ENCODE measurements at places on chromosomes 2 and 18.

- DNase-seq = no peak
Measured at GRCh38 chr2:112831946-112832840, 4.4 kb downstream of the IL1B start.

DNA sequence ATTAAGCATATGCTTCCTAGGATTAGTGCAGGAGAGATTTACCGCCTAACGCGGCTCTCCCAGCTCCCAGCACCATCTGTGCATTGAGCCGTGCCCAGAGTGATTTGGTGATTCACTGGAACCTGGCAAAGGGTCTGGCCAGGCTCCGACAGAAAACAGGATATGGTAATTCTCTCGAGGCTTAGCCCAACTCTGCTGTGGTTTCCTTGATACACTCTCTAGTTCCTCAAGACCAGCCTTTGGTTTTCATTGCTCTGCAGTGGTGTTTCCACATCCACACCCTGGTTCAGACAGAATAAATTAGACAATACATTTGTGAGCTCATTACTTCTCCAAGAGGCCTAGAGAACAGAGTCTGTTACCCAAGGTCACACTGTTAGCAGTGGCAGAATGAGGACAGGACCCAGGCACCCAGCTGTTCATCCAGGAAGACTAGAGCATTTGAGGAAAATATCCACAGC, 23.0 kb upstream of the SMAD2 start:
- DNase-seq = no peak

DNA sequence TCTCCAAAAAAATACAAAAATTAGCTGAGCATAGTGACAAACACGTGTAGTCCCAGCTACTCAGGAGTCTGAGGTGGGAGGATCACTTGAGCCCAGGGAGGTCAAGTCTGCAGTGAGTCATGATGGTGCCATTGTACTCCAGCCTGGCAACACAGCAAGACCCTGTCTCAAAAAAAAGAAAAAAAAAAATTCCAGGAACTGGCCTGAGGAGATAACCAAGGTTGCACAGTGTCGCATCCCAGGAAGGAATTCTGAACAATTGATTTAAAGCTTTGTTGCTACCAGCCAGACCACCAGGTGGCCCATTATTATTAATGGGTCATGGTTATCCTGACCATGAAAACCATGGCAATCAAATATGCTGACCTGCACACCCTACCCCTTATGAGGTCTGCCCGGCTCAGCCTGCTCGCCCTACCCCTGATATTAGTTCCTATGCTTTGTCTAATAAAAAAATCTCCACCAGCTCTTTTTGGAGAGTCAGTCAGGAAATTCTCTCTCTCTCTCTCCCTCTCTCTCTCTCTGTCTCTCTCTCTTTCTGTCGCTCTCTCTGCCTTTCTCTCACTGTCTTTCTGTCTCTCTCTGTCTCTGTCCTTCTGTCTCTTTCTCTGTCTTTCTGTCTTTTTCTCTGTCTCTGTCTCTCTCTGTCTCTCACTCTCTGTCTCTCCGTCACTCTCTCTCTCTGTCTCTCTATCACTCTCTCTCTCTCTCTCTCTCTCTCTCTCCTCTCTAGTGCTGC, 73.7 kb downstream of the NCAPH start:
- no peak for DNase-seq

DNA sequence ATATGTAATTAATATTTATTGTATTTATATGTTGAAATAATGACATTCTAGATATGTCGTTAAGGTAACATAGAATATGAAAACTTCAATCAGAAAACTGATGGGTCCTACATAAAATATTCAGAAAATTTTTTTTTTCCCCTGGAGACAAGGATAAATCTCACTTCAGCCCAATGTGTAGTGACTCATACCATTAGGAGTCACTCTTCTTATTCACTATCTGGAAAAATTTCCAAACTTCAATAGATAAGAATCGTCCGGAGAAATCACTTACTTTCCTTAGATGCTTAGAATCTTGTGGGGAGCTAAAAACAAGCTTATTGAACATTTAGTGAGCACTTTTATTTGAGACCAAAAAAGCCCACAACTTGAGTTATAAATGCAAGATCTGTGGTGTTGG, 4.6 kb downstream of the SERPINB13 start:
- no peak for DNase-seq

DNA sequence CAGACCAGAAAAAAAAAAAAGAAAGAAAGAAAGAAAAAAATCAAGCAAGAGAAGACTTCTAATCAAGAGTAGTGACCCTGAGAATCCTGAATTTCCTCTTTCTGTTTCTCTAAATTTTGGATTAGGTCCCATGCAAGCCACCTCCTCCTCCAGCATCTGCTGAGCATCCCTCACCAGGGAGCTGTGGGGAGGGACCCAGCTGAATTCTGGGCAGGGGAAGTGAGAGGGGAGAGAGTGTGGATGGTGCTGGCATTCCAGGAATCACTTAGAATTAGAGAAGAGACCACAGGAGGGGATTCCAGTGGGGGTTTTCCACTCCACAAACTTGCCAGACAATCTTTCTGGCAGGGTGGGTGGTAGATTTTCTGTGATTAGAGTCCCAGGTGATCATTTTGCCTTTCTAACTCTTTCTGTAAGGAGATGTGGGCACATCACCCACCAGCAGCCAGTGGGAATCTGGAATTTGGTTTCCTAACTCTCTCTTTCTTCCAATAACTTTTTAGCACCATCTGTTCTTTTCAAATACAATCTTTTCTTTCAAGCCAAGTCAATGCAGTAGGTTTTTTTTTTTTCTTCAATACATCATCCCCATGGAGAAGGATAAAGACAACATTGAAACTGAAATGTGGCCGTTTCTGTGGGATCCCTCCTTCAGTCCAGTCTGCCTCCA, 279.2 kb downstream of the CLIP4 start:
- no peak for DNase-seq

DNA sequence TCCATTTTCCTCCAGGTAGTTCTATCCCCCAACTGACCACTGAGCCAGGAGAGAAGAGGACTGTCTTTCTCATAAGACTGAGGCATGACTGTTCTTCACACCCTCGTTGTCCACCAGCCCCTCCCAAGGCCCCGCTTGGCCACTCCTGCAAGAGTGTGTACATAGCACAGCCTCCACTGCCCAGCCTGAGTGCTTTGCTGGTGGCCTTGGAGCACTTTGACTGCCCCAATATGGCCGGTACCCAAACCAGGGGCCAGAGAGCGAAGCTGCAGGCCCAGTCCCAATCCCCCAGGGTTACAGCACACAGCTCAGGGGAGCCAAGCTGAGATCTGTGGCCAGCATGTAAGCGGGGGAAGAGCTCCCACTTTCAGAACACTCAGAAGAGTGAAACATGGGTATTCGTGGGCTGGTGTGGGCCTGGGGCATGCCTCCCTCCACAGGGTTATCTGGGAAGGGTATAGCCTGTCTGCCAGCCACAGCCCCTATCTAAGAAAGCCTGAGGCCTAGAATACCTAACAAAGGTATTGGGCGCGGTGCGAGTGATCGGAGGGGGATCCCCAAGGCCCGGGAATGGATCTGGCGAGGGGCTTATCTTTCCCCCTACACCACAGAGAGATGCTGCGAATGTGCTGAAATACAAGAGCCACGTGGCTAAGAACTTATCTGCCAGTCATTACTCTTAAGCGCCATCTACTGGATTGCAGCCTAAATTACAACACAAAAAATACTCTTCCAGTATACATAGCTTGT, 163.8 kb downstream of the WDPCP start:
- DNase-seq = no peak

GRCh38 chr2:141620372-141620771, 510.4 kb downstream of the LRP1B start:
- DNase-seq = no peak

DNA sequence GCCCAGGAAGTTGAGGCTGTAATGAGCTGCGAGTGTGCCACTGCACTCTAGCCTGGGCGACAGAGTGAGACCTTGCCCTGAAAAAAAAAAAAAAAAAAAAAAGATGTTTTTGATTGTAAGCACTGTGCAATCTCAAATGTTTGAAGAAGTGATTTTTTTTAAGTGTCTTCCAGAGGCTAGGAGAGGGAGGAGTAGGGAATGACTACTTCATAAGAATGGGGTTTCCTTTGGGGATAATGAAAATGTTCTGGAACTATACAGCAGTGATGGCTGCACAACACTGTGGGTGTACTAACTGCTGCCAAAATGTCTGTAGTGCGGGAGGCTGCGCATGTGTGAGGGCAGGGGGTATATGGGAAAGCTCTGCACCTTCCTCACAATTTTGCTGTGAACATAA, 83.7 kb downstream of the MCFD2 start:
- DNase-seq = no peak

GRCh38 chr2:1222056-1222455, 191.2 kb upstream of the TPO start:
- no peak for DNase-seq

GRCh38 chr2:1827686-1828085, 83.4 kb upstream of the PXDN start:
- no peak for DNase-seq

DNA sequence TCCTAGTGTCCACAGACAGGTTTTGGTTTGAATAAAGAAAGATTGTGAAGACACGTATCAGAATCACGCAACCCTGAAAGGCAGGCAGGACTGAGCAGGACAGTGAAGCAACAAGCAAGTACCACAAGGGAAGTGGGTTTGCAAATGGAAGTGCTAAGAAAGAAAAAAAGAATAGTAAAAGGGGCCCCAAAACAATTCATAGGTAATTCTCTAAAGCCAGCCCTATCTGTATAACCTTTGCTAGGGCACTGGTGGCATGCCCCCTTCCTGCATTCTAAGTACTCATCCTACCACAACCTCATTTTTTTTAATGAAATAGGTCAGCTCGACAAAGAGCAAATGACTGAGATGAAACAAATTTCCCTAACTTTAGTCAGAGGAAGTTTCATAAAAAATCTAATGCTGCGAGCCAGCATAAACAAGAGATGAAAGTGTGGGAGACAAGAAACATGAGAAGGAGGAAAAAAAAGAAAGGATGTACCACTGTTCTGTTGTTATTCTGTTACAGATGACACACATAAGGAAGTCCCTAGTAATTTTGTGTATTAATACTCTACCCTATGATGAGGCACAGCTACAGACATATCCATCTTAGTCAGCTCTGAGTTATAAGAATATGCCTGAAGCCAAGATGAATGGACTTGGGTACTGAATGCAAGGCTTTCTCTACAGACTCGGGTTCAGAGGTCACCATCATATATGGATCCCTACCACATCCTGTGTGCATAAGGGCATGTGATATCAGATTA, 32.2 kb downstream of the IKZF2 start:
- DNase-seq = no peak

GRCh38 chr2:35873921-35874320, 481.7 kb upstream of the CRIM1 start:
- no peak for DNase-seq

DNA sequence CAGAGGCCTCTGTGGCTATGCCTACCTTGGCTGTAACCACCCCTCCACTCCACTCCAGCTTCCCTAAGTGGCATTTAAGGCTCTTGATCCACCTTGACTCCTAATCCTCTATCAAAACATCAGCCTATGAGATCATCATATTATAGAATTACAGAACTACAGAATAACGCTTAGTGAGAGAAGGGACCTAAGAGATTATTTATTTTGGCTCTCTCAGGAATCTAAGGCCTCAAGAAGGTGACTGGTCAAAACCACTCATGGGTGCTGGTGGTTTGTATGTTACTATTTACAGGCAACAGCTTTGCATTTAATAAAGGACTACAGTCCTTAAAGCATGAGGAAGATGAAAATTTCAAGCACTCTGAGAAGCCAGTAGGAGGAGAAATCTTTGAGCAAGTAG, 118.8 kb downstream of the FSHR start:
- DNase-seq = no peak

DNA sequence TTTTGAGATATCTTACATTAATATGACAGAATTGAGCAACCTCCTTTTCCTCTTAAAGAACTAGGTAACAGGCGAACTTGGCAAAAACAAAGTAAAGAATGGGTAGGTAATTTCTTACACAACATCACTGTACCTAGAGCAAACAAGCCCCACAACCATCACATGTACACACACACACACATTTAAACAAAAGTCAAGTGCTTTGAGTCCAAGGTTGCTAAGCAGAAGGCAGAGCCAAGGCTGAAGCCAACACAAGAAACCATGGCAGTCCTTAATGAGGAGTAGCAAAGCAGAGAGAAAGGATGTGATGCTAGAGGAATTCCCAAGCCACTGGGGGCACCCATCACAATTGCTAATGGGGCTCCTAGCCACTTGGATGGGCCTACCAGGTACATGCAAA, 164.1 kb downstream of the PAX3 start:
- DNase-seq = no peak

GRCh38 chr2:219099329-219099728, 38.6 kb upstream of the IHH start:
- no peak for DNase-seq

DNA sequence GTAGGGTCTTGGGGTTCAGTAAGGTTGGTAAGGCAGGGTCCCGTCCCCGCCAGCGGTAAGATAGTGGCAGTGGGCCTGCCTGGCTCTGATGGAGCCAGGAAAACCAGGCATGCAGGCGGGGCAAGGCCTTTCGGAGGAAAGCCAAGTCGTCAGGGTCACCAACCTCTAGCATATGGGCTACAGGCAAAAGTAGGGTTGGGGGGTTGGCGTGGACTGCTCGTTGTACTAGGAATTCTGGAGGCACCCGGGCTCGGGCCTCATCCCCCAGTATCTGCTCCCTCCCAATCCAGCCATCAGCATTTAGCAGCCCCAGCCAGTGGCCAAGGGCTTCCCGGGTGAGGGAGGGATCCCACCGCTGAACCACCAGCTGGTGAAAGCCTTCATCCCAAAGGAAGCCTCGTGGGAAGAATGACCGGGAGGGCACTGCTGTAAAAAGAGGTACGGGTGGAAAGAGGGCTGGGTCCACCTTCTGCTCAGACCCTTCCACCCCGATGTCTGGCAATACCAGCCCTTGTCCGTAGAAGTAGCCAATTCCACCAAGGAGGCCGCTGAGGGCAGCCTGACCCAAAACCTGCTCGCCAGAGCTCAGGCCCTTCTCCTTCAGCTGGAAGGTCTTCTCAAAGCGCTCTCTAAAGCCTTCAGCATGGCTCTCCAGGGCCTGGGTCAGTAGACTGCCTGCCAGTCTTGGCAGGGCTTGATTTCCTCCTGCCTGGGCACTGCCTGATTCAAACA, 3.0 kb downstream of the MOGS start:
- no peak for DNase-seq

DNA sequence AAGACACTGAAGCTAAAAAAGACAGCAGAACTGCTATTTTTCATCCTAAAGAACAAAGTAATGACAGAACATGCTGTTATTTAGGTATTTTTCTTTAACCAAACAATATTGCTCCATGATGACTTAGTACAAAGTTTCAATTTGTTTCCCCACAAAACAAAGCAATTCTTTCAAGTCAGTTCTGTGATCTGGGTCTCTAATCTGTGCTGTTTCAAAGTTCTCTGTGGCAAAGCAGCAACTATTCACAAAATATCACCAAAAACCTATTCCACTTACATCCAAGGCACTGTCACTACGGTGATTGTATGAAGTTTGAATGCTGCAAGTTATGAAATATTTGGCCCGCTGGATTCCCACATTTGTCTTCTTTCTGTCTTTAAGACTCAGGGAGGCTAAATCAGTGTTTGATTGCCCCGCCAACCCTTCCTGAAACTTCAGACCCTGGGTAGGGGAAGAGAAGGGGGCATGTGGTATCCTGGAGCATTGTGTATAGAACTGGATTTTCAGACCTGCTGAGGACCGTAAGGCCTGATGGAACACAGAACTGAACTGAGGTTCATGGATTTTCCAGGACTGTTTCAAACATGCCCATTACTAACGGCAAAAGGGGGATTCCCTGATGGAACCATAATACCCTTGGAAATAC, 13.1 kb upstream of the MFF start:
- DNase-seq = no peak

Measured in coronary artery (tissue), 2 donors.